ENCODE measurements at places on chromosomes 7 and 10.
A peak's percentile ranks its signal among the peaks of the same experiment; 100 is the strongest.

DNA sequence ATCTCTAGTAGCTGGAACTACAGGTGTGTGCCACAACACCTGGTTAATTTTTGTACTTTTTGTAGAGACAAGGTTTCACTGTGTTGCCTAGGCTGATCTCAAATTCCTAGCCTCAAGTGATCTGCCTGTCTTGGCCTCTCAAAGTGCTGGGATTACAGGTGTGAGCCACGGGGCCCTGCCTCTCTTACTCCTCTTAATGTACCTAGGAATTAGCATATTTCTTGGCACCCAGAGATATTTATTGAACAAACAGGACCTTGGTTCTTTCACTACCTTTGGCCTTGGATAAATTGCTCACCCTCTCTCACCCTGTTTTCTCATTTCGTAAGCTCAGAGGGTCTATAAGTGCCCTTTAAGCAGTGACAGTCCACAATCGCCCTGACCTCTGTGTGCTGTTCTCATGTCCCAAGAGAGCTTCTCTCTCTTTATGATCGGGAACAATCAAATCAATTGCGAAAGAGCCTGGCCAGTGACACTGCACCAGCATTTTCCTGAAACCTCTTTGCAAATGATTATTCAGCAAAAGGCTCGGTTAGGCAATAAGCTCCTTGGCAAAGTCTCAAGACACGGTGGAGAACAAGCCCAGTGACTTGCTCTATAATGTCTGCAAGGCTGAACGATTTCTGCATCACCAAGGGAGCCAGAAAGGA, 117.7 kb downstream of the APBB1IP start:
- no peak for DNase-seq

GRCh38 chr10:110457851-110458250, 39.9 kb upstream of the DUSP5 start:
- no peak for DNase-seq

DNA sequence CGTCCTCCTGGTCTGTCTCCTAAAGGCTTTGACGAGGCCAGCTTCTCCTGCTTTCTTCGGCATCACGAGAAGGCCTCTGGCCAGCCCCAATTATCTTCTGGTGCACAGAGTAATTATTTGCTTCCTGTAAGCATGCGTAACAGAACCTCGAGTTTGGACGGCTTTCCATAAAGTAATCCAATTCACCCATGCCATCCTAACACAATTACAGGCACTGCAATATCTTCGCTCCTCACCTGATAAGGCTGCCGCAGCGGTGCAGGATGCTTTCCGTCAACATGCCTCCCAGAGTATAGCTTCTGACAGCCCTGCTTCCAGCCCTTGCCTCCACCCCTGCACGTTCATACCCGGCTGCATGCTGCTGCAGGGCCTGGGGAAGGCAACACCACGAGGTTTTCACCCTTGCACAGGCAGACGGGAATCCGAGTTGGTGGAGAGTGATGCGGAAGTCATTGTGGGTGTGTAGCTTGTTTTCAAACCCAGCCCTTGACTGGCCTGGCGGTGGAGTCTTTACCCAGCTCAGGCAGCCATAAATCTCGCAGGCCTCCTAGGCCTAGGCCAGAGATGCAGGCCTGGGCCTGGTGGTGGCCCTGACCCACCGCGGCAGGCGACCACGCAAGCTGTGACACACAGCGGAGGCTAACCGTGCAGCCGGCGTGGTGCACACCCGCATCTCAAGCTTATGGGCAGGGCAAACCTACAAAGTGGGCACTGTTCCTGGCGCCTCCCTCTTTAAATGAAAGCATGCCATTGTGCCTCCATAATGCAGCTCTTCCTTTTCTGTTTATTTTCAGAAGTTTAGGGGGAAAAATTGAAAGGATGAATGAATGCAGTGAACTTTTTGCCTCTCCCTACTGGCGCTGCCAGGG, 12.7 kb downstream of the EBF3 start:
- DNase-seq: no peak

GRCh38 chr7:88291398-88292173, 15.1 kb downstream of the STEAP4 start:
- DNase-seq: peak; percentile 9

- peak; percentile 19 for DNase-seq
Measured at GRCh38 chr10:71001470-71001869, 113.1 kb upstream of the PCBD1 start.

GRCh38 chr7:3494947-3495346, 193.9 kb downstream of the SDK1 start:
- DNase-seq: no peak

DNA sequence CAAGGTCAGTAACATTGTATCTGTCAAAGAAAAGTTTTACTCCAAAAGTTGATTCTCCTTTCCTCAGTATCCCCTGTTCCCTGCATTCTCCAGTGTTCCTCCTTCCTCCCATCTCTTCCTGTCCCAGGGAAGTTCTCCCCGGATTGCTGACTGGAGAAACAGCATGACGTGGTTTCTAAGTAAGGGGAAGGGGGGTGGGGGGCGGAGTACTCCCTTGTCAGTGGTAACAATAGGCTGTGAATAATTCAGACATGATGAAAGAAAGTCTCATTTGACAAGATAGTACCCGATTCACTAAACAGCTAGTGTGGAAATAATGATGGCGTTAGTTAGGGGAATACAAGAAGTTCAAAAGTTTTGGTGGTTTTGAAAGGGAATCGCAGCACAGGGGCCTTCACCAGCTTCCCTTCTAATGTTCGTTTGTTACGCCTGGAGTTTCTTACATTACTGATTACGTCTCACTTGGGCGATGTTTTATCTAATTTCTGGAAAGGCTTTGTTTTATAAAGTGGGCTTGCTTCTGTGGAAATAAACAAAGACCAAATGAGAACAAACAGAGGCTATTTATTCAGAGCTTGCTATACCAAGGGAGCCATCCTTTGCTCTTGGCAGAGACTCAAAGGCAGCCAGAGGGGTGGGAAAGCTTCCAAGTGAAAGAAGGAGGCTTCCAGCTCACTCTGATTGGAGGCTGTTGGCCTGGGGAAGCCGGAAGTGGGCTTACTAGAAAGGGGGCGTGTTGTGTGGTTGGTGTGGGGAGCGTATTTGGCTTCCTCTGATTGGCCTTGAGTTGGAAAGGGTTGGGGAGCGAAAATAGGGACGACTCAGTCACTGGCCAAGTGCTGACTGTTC, 453.7 kb downstream of the SDK1 start:
- DNase-seq: peak; percentile 34

DNA sequence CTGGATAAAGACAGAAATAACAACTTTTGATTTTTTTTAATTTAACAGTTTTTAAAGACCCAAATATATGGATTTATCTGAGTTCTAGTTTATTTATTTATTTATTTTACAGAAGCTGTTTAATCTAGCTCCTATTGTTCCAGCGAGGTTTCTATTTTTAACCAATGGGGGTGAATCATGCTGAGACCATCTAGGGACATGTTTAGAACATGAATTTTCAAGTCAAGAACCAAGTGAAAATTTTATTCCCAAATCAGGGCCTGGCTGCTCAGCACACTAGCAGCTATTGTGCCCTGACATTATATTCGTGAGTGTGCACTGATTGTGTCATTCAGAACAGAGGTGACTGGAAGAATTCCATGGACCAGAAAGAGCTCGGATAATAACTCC, 24.6 kb upstream of the MPP7 start:
- DNase-seq: no peak

DNA sequence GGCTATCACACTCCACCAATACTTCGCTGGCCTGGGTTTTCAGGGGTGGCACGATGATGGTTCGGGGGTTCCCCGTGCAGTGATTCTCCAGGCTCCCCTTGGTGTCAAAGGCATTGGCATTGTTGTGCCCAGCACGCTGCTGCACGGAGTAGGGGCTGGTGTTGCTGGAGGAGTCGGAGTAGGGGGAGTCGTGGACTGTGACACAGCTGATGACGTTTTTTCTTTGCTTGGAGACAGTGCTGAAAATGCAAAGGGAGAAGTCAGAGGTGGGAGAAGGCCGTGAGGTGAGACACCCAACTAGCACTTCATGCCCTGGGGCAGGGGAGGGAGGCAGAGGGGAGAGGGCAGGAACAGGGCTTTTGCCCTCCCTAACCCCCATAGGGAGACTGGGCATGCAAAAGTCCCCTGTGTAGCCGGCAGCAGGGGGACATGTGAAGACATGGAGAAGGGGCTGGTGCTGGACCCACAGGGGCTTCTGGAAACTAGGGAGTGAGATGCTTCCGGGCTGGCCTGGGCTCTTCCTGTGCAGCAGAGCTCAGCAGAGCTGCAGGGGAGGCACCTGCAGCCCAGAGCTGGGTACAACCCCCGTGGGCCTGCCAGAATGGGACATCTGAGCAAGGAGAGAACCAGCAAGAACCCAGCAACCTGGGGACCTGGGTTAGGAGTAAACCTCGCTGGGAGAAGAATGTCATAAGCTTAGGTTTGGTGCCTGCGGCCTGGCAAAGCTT, 60.5 kb downstream of the CLEC2L start:
- no peak for DNase-seq

DNA sequence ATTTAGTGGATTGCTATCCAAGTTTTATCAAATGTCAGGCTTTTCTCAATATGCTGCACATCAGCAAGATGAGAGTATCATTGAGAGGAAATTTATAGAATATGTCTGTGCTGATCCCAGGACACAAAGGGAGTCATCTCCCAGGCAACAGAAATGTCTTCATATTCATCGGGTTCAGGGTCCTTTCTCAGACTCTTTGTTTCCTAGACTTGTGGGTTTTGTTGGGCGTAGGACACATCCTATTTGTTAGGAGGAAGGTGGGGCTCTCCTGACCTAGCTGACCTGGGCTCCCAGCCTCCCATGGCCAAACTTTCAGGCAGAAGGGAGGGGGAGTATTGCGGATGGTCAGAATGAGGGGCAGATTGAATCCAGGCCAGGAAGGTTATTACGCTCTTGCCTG, 22.9 kb upstream of the NPS start:
- DNase-seq: no peak

- no peak for DNase-seq
Measured at GRCh38 chr10:4635883-4636282, 190.1 kb upstream of the AKR1E2 start.

DNA sequence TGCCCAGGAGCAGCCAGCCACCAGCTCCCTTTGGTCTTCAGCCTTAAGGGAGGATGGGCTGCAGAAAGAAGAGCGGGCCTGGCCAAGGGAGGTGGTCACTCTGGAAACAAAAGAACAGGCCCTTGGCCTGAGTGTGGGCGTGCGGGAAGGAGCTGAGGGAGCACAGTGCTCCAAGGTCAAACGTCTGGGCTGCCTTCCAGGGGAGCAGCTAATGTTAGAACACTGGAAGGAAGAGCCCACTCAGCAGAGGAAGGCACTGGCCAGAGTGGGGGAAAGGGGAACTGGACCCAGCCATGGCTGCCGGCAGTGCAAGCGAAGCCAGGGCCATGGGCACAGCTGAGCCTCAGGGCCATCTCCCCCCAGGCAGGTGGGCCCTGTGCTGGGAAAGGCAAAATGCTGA, 42.7 kb downstream of the FAM53B start:
- peak; percentile 68 for DNase-seq

DNA sequence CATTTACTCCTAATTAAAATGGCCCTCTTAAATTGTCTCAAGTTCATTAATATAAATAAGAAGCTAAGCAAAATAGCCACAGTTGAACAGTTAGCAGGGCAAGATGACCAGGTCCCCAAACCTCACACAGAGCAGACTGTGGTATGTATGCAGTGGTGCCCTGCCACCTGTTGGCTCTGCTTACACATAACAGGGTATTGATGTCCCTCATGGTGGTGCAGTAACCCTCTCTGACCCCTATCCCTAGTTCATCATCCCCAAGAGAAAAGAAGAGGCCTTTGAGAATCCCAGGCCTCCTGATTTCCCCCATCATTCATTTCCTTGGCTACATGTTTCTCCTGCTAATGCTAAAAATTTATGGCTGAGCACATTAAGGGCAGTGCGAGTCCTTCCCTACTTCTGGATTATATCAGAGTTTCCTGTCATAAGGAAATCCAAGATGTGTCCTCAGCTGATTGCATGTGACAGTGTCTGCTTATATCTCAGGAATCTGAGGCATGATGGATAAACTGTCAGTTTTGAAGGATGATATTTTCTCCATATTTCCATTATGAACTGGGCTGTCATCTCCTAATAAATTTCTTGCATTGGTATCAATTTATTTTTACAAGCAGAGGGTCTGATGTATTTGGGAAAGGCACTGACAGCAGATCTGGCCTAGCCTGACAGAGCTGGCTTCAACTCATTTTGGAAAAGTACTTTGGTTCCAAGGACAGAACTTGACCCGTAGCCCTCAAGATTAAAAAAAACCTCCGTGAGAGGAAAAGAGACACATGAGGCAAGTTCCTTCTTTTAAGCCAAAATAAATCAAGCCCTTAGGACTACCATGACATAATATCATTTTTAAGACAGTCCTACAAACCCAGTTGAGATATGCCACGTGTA, 880.6 kb downstream of the LRMDA start:
- peak; percentile 37 for DNase-seq

DNA sequence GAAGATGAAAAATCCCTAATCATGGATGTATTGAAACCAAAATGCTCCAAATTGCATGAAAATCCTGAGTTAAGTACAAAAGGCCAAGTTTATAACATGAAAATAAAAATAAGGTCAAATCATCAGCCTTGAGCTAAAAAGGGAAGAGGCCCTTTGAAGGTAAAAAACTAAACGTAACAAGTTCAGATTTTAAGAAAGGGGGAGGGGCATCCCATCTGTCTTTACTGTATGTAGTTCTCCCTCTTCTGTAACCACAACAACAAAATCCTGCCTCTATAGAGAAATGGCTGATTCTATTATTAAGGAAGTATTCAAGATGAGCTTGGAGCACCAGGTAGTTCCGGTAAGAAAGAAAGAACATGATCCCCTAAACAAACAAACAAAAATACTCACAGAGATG, 64.7 kb downstream of the TPK1 start:
- no peak for DNase-seq

- DNase-seq: no peak
Measured at GRCh38 chr10:114323023-114323422, 81.3 kb downstream of the AFAP1L2 start.

DNA sequence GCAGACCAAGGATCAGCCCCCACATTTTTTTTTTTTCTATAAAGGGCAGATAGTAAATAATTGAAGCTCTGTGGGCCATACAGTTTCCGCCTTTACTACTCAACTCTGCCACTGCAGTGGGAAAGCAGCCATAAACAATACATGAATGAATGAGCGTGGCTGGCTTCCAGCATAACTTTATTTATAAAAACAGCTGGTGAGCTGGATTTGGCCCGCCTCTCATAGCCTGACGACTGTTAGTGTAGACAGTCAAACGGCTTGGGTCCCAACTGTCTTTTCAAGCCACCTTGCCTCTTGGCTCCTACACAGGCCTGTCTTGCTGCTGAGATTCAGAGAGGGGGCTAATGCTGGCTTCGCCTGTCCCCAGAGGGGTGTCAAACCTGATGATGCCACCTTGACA, 169.8 kb upstream of the GPR26 start:
- DNase-seq: peak; percentile 75

DNA sequence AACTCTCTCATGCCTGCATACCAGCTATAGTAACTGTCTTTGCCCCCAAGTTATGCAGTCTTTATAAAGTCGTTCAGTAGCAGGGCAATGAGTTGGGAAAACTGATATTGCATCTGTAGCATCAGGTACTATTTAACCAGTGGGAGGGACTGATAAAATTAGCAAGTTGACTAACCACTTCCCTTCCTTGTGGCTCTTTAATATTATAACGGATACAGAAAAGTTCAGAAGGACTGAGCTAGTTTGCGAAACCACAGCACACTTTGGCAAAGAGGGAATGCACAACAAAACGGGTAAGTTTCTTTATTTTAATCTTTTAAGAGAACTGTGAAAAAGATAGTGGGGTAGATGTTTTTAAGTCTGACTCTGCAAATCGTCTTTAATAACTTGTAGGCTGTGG, 205.3 kb upstream of the HDAC9 start:
- no peak for DNase-seq

All from MG63 (cell line).